ENCODE measurements at places on chromosomes 3 and 15.

DNA sequence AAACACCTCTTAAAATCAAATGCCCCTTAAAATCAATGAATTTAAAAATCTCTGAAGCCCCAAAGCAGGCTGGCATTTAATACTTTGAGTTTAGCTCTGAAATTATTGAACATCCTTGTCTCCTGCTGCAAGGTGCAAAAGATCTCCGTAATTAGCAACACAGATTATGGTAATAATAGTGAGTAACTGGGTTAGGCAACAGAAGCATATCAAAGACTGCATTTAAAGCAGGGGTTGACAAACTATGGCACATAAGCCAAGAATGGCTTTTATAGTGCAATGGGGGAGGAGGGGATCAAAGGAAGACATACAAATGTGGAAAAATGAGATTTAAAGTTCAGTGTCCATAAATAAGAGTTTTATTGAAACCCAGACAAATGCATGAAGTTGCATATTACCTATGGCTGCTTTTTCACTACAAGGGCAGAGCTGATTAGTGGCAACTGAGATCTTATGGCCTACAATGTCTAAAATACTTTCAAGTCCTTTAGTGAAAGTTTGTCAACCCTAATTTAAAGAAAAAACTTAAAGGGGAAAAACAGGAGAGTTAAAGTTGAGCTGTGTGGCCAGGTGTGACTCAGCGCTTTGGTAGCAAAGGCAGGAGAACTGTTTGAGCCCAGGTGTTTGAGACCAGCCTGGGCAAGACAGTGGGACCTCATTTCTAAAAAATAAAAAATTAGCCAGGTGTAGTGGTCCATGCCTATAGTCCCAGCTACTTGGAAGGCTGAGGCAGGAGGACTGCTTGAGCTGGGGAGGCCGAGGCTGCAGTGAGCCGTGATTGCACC is 157.6 kb downstream of the TBL1XR1 start:
- H3K27ac ChIP-seq, result peak overlapping the region; percentile 9
- peaks cover 8% of the 10 kb centered on the region for H3K36me3 ChIP-seq
- H3K27me3 ChIP-seq, result no peaks in the 10 kb centered on the region
- peaks cover 14% of the 10 kb centered on the region for H3K4me1 ChIP-seq
- no peak for DNase-seq

DNA sequence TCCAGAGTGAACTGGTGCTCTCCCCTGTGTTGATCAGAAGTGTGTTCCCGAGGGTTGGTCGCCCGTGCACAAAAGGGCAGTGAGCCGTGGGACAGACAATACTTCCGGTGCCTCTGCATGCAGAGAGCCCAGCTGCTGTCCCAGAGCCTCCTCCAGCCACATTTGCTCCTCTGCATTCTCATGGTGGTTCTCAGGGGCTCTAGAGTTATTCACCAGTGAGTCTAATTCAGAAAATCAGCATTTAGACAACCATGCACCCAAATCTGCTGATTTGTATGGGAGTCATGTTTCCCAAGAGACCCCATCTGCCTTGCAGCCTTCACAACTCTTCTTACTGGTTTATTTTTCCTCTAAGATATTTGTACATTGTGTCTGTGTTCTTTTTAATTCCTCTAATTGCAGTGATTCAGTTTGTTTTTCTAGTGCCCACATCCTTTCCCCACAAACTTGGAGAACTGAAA is 107.0 kb upstream of the SPRED1 start:
- no peak overlapping the region for H3K27ac ChIP-seq
- H3K4me3 ChIP-seq, result no peak overlapping the region
- H3K4me1 ChIP-seq, result no peaks in the 10 kb centered on the region
- H3K27me3 ChIP-seq, result no peaks in the 10 kb centered on the region
- no peak for DNase-seq
- H3K36me3 ChIP-seq, result no peaks in the 10 kb centered on the region

DNA sequence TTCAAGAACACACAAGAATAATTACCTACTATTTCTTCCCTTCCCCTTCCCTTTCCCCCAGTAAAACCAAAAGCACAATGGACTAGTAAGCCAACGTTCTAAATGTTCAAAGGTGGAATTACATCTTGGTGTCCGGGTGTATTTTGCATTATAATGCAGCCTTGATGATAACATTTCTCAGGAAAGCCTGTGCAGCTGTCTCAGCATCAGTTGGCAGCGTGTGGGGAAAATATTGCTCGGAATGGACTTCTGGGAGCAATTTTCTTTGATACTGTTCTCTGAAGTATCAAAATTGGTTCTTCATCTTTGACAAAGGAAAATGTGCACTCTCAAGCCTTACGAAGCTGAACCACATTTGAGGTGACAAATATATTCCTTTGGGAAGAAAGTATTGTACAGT is 198.9 kb downstream of the AGBL1 start:
- H3K27ac ChIP-seq, result no peak overlapping the region
- H3K36me3 ChIP-seq, result no peaks in the 10 kb centered on the region
- no peaks in the 10 kb centered on the region for H3K27me3 ChIP-seq
- H3K4me3 ChIP-seq, result no peak overlapping the region
- DNase-seq, result no peak
- H3K4me1 ChIP-seq, result no peaks in the 10 kb centered on the region

GRCh38 chr3:113695431-113695785 is 1.0 kb downstream of the USF3 start:
- no peak for DNase-seq
- H3K4me1 ChIP-seq, result peaks cover 17% of the 10 kb centered on the region
- H3K27ac ChIP-seq, result peak overlapping the region; percentile 99
- H3K4me3 ChIP-seq, result peak overlapping the region; percentile 93

DNA sequence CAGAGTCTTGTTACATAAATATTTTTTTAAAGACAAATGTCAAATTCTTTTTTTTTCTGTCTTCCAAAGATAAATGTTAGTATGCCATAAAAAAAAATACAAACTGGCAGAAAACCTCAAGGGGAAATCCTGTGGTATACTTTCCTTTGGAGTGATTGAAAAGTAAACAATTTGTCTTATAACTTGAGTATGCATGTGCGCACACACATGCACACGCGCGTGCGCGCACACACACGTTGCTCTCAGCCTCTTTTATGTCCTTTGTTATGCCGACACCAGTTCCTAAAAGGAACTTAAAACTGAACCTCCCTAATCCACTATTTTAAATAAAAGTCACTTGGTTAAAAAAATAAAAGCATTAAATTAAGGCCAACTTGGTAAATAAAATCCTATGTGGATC is 58.1 kb downstream of the TGFBR2 start:
- peaks cover 51% of the 10 kb centered on the region for H3K4me1 ChIP-seq
- H3K36me3 ChIP-seq, result peaks cover 3% of the 10 kb centered on the region
- no peaks in the 10 kb centered on the region for H3K27me3 ChIP-seq
- H3K27ac ChIP-seq, result peak overlapping the region; percentile 50

GRCh38 chr3:132542577-132542976 is 54.5 kb upstream of the ACKR4 start:
- no peaks in the 10 kb centered on the region for H3K27me3 ChIP-seq
- peak overlapping the region; percentile 42 for H3K27ac ChIP-seq
- no peak overlapping the region for H3K4me3 ChIP-seq
- H3K36me3 ChIP-seq, result peaks cover 15% of the 10 kb centered on the region
- H3K4me1 ChIP-seq, result peaks cover 5% of the 10 kb centered on the region

DNA sequence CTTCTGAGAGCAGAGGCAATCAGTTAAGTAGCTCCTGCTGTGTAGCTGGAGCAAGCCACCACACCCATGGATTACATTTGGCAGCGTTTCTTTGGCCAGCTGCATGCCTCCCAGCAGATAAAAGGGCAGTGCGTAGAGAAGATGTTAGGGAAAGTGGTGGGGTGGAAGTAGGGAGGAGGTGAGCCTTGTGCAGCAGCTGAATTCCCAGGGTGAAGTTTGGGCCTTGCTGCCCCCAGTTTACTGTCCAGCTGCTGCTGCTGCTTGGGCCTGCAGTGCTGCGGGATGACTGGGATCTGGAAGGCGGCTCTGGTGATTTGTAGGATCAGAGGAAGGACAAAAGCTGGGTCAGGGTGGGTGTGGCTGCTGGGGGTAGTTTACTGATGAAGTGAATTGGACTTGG is 318.7 kb upstream of the C2CD4B start:
- no peak overlapping the region for H3K4me3 ChIP-seq
- no peaks in the 10 kb centered on the region for H3K27me3 ChIP-seq
- peaks cover 10% of the 10 kb centered on the region for H3K4me1 ChIP-seq

GRCh38 chr3:143495527-143495926 is 352.7 kb downstream of the SLC9A9 start:
- DNase-seq, result no peak
- no peaks in the 10 kb centered on the region for H3K36me3 ChIP-seq
- no peaks in the 10 kb centered on the region for H3K4me1 ChIP-seq
- H3K4me3 ChIP-seq, result no peak overlapping the region

DNA sequence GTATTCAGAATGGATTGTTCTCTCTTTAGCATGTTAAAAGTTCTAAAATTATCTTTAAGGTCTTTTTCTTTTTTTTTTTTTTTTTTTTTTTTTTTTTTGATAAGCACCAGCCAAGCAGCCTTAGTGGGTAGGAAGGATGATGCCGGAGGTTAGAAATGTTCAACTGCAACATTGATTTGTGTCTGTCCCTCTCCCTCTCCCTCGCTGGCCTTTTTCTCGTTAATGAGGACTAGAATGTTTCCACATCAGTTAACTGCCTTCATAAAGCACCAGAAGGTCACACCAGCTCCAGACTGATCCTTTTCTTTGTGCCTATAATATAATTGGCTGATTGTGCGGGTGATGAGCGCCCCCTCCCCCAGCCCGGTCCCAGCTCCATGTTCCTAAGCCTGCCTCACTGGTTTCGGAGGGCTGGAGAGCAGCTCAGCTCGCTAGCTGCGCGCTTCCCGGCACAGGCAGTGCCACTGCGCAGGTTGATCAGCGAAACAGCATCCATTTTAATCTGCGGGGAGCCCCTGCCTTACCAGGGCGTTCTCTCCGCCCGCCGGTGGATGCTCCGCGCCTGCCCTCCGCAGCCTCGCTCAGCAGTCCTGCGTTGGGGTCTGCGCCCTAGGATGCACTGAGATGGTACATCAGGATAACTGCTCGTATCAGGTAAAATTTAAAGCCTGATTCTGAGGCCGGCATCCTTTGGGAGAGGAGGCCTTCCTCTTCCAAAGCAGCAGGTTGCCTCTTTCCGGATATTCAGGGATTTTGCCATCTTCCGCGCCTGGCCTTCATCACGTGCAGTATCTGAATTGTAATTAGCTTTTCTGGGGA is 148.9 kb upstream of the IL12A start:
- H3K36me3 ChIP-seq, result no peaks in the 10 kb centered on the region
- H3K4me3 ChIP-seq, result no peak within 1 kb of the TSS
- H3K27me3 ChIP-seq, result no peaks in the 10 kb centered on the region
- H3K4me1 ChIP-seq, result peaks cover 1% of the 10 kb centered on the region
- no peak for DNase-seq
- no peak within 1 kb of the TSS for H3K27ac ChIP-seq

- no peak for DNase-seq
- H3K36me3 ChIP-seq, result no peaks in the 10 kb centered on the region
- no peaks in the 10 kb centered on the region for H3K27me3 ChIP-seq
- no peaks in the 10 kb centered on the region for H3K4me1 ChIP-seq
- H3K27ac ChIP-seq, result no peak overlapping the region
These were observed 60.7 kb upstream of the FURIN start for GRCh38 chr15:90807786-90808086.

GRCh38 chr3:32381922-32382321 is 9.7 kb upstream of the CMTM7 start:
- DNase-seq, result no peak
- H3K36me3 ChIP-seq, result no peaks in the 10 kb centered on the region
- H3K27ac ChIP-seq, result no peak overlapping the region
- no peaks in the 10 kb centered on the region for H3K4me1 ChIP-seq
- no peaks in the 10 kb centered on the region for H3K27me3 ChIP-seq
- H3K4me3 ChIP-seq, result no peak overlapping the region

DNA sequence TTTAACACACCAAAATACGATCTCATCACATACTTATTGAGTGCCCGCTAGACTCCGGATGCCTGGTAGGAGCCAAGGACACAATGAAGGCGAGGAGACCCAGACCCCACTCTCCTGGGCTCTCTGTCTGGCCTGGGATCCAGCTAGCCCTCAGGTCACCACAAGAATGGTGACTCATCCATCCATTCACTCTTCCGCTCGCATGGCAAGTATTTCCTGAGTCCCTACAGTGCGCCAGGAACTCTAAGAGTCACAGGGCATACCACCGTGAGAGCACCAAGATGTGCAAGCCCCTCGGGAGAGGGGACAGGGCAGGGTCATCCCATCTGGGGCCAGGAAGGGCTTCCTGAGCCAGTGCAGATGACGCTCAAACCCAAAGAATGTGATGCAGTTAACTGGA is 101.6 kb upstream of the PRR20G start:
- no peak overlapping the region for H3K4me3 ChIP-seq
- DNase-seq, result no peak
- no peaks in the 10 kb centered on the region for H3K27me3 ChIP-seq

DNA sequence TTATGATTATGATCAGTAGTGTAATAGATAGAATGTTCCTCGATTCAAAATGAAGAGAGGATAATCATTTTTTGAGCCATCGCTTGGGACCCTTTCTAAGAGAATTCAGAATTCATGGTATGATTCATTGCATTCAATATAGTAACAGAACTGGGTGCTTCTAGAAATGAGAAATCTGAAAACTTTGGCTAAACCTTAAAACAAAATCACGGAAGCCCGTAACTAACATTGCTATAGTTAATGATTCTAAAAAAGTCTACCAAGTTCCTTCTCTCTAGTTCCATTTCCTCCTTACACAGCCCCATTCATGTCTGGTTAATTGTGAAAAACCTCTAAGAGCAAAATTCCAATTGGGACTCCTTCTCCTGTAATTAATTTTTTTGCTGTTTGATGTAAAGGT is 217.1 kb downstream of the GBE1 start:
- H3K36me3 ChIP-seq, result no peaks in the 10 kb centered on the region
- no peak overlapping the region for H3K4me3 ChIP-seq
- peaks cover under 1% of the 10 kb centered on the region for H3K4me1 ChIP-seq
- H3K27me3 ChIP-seq, result no peaks in the 10 kb centered on the region
- no peak overlapping the region for H3K27ac ChIP-seq
- no peak for DNase-seq

- H3K27ac ChIP-seq, result no peak overlapping the region
- H3K4me1 ChIP-seq, result peaks cover 4% of the 10 kb centered on the region
- DNase-seq, result no peak
- no peaks in the 10 kb centered on the region for H3K36me3 ChIP-seq
- H3K27me3 ChIP-seq, result no peaks in the 10 kb centered on the region
These were observed 141.9 kb downstream of the P3H2 start for GRCh38 chr3:189978753-189979152.

GRCh38 chr3:154799800-154800199 is 280.3 kb upstream of the MME start:
- H3K36me3 ChIP-seq, result no peaks in the 10 kb centered on the region
- H3K4me3 ChIP-seq, result no peak overlapping the region
- DNase-seq, result no peak
- H3K4me1 ChIP-seq, result no peaks in the 10 kb centered on the region
- no peak overlapping the region for H3K27ac ChIP-seq
